ENCODE measurements at places on chromosomes 5 and 9.

GRCh38 chr5:158486566-158486965, 613.1 kb downstream of the EBF1 start:
- no peak for DNase-seq

- DNase-seq: no peak
These were observed 52.4 kb downstream of the FSD1L start for GRCh38 chr9:105500108-105500766.

DNA sequence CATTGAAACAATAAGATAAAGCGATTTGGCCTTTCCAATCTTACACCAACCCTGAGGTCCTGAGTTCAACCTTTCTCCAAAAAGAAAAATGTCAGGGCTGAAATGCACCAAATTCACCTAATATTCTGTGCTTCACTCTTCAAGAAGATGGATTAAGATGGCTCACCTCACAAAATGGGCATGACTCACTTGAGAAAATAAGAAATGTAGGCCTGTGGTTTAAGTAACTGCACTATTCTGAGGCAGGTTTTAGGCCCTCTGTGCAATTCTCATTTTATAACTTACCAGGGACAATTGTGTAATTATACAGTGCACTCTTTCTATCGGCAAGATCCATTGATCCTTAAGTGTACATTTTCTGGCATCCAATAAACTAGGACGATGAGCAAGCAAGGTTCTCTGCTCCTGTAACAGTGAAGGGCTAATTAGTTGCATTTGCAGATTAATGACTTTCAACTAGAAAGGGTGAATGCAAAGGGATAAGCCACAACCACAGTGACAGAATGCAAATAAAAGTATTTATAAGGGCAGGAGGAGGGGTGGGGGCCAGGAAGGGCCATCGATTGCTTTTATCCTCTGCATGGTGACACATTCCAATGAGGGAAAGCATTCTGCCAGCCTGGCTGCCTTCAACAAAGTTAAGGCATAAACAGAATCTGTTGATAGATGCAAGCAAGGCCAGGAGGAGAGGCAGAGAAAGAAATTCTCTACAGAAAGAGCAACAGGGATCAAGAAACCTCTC, 214.5 kb downstream of the CAAP1 start:
- DNase-seq: no peak

- DNase-seq: no peak
These were observed 37.1 kb upstream of the CAMK4 start for GRCh38 chr5:111187079-111187478.

DNA sequence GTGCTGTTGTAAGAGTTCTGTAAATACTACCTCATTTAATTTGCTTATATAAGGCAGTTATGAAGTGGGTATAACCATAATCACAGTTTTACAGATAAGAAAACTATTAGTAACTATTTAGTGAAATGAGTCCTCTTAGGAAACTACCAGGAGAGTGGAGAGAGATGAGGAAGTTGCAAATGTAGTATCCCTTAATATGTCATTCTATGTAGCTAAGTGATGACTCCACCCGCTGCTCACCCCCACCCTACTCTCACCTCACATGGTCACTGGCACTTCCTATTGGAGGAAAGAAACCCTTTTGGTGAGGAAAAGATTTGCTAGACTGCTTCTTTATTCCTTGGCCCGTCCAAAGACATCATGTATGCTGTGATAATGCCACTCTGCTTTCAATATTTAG, 241.8 kb upstream of the SLC24A2 start:
- DNase-seq: no peak

Measured in CD4-positive, alpha-beta T cell treated with Interleukin-6 for 4 hours (primary cell).